ENCODE measurements at places on chromosomes 6 and 20.

- no peak for DNase-seq
These were observed 174.1 kb upstream of the MCHR2 start for GRCh38 chr6:100168148-100168547.

DNA sequence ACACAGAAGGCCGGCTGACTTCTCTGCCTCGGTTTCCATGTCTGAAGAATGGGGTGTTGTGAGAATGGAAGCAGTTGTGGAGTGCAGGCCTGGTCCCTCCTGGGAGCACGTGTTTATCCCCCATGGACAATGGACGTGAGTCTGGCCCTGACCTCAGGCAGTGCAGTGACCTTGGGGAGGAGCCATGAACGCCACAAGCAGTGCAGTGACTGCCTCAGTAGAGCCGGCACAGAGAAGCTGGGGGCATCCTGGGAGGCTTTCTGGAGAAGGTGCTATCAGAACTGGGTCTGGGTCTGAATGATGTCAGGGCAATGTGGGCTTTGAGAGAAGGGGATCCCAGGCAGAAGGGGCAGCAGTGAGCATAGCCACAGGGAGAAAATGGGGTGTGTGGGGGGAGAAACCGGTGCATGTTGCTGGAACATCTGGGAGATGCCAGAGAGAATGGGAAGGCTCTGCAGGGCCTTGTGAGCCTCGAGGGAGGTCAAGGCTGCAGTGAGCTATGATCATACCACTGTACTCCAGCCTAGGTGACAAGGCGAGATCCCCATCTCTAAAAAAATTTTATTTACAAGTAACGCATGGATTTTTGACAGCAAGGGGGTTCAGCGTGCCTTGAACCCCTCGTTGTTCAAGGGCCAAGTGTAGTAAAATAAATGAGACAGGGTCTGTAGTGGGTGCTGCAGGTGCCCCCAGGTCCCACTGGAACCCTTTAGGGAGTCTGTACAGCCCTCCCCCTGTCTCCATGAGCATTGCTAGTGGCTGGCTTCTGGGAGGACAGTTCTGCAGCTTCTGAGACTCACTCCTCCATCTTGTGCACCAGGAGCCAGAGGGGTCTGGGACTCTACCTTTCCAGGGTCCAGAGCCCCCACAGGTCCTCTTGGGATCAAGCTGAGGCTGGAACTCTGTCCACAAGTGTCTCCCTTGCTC lies 27.0 kb upstream of the ZBP1 start:
- DNase-seq: no peak

GRCh38 chr6:73348550-73349204 lies 5.4 kb downstream of the DPPA5 start:
- no peak for DNase-seq

DNA sequence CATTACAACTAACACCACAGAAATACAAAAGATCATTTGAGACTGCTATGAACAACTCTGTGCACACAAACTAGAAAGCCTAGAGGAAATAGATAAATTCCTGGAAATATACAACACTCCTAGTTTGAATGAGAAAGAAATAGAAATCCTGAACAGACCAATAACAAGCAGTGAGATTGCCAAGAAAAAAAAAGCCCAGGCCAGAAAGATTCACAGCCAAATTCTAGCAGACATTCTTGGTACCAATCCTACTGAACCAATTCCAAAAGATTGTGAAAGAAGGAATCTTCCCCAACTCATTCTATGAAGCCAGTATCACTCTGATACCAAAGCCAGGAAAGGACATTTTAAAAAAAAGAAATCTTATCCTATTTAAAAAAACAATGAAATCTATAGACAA lies 7.0 kb upstream of the CDK19 start:
- DNase-seq: no peak

- no peak for DNase-seq
These were observed 13.3 kb upstream of the AKAP7 start for GRCh38 chr6:131122007-131122406.

DNA sequence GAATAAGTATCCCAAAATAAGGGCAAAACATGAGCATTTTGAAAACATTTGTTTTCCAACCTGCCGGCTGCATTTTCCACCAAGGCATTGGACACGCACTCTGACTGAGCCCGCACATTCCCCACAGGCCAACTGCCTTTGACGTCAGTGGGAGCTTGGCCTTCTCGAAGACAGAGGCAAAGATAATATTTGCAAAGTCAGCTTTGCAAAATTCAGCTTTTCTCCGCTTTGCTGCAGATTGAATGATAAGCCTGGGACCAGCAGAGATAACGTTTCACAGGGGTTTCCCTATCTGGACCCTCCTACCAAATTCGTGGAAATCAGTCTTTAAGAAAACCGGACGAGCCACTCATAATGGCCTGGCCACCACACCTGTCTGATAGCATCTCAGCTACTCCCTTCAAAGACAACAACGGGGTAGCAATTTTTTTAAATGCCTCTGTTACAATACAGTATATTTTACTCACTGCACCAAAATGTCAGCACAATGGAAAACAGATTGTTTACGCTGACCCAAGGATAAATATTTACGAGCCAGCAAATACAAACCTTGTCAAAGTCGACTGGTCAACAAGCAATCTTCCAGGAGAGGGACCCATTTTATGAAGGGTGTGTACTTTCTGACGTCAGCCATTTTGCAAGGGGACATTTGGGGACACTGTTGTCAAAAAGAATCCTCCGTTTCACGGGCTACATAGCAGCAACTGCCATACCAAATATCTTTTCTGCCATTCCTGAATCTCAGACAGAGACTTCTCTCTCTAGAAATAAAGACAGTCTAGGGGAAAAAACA lies 100.5 kb downstream of the TFAP2A start:
- DNase-seq: no peak

DNA sequence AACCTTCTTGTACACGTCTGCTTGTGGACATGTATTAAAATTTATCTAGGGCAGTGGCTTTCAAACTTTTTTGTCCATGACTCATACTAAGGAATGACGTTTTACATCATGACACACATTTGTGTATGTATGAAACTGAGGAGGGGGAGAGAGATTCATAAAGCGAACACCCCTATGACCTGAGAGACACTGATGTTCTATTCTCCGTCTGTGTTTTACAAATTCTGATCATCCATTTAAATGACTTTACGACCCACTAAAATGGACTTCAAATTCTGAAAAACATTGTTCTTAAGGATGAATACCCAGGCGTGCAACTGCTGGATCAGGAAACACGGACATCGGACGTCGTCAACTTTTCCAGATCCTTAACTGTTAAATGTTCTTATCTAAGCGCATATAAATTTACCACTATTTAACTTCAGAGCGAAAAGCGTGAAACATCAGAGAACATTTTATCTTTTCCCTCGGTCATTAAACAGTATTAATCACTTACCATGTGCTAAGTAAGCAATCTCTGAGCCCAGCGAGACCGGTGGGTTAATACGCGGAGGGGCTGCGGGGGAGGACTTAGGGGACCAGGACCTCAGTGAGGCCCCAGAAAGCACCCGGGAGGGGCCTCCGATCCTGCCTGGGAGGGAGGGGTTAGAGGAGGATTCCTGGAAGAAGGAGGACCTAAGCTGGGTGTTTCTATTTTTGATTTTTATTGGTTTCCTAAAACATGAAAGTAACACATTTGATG lies 1.2 kb downstream of the PLAGL1 start:
- no peak for DNase-seq

GRCh38 chr6:107330168-107330567 lies 129.2 kb downstream of the PDSS2 start:
- DNase-seq: no peak

- DNase-seq: no peak
These were observed 27.9 kb downstream of the ZNF334 start for GRCh38 chr20:46485431-46485830.

DNA sequence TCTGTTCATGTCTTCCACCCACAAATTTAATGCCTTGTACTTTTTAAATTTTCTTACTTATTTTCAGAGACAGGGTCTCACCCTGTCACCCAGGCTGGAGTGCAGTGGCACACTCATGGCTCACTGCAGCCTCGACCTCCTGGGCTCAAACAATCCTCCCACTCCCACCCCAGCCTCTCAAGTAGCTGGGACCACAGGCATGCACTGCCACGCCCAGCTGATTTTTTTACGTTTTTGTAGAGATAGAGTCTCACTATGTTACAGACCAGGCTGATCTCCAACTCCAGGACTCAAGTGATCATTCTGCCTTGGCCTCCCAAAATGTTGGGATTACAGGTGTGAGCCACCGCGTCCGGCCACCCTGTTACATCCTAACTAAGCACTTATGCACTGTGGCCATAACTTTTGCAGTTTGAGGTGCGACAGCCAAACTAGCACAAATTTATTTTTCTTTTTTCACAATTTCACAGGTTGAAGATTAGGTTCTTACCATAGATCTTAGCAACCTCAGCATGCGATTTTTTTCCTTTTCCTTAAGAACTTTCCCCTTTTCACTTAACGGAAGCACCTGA lies 92.1 kb downstream of the EPB41L2 start:
- no peak for DNase-seq

DNA sequence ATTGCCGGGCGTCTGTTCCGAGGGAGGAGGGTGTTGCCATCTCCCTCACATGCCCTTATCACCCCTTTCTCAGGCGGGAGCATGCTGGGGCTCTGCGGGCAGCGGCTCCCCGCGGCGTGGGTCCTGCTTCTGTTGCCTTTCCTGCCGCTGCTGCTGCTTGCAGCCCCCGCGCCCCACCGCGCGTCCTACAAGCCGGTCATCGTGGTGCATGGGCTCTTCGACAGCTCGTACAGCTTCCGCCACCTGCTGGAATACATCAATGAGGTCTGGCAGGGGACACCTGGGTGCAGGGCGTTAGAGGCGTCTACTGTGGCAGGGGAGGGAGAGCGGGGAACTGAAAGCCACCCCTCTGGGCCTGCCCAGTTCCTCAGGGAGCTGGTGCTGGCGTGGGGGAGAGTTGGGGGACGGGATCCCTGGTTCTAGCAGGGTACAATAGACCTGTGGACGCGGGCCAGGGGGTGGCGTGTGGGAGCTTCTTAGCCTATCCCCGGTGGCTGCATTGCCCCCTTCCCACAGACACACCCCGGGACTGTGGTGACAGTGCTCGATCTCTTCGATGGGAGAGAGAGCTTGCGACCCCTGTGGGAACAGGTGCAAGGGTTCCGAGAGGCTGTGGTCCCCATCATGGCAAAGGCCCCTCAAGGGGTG lies 697 bp downstream of the PPT2 start:
- peak; percentile 70 for DNase-seq

GRCh38 chr20:48558906-48559305 lies 268.9 kb downstream of the PREX1 start:
- no peak for DNase-seq

DNA sequence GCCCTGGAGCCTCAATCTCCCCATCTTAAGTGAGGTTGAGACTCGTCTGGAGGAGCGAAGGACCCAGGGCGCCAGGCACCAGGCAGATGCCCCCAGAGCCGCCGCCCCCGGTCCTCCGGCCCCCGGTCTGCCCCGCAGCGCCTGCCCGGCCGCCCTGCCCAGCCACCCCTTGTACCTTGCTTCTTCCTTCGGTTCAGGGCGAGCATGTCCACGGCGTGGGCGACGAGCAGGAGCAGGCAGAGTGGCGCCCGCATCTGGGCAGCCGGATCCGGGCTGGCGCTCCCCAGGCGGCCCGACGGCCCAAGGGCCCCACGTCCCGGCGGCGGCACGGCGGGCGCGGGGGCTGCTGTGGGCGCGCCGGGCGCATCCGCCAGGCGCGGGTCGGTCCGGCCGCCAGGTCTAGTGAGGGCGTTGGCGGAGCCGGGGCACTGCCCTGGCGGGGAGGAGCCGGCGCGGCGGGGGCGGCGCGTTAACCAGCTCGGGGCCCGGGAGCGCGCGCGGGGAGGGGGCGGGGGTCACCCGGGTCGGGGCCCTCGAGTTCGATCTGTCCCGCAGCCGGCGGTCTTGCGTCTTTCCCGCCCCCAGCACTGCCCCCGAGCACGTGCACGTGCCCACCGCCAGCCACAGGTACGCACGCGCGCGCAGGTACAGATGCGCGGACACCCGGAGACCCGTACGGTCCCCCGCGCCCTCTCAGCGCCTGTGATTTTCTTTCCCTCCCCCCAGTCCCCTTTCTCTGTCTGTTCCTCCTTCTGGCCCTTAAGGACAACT lies at the start of gene RSPO4:
RSPO4 (minus strand) TSS at position 401 of the 771 bp plus-strand sequence; CDS start at position 254, 147 bp downstream.
- DNase-seq: no peak

GRCh38 chr6:21527731-21528130 lies 65.8 kb upstream of the SOX4 start:
- DNase-seq: no peak

GRCh38 chr20:63697357-63697867 lies 960 bp downstream of the TNFRSF6B start:
- no peak for DNase-seq

GRCh38 chr6:14274016-14274415 lies 156.4 kb downstream of the CD83 start:
- no peak for DNase-seq

DNA sequence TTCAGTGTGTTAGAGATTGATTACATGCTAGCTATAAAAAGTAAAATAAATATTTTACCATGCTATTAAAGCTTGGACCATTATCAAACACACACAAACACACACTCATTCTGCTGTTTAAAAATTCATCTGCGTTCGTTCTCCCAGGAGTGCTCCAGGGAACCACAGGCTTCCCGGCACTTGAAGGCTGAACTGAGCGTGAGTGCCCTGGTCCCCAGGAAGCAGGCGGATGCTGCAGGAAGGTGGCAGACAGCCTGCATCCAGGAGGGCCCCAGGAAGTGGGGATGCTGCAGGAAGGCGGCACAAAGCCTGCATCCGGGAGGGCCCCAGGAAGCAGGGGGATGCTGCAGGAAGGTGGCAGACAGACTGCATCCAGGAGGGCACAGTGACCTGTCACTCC lies 147.2 kb upstream of the SNX9 start:
- DNase-seq: no peak

GRCh38 chr6:10555625-10556309 lies 34.6 kb downstream of the GCNT2 start:
- DNase-seq: no peak

- no peak for DNase-seq
These were observed 257.7 kb upstream of the GJE1 start for GRCh38 chr6:141874930-141875602.

DNA sequence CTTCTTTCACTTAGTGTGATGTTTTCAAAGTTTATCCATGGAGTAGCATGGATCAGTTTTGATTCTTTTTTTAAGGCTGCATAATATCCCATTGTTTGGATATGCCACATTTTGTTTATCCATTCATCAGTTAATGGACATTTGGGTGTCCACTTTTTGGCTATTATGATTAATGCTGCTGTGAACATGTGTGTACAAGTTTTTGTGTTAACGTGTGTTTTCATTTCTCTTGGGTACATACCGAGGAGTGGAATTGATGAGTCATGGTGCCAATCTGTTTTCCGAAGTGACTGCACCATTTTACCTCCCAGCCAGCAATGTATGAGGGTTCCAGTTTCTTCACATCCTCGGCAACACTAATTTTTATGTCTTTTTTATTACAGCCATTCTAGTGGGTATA lies 78.4 kb upstream of the CCDC28A start:
- DNase-seq: no peak

GRCh38 chr6:36699348-36699747 lies 1.7 kb downstream of the RAB44 start:
- no peak for DNase-seq

GRCh38 chr6:96836631-96837080 lies 621 bp downstream of the GPR63 start:
- no peak for DNase-seq

GRCh38 chr20:4605166-4605565 lies 116.5 kb upstream of the PRND start:
- no peak for DNase-seq
